SJCRH30 (cell line): ENCODE measurements at places on chromosomes 5 and 9. TPM values are rescaled to one million over a fixed set of nuclear protein-coding genes. Genes with fewer than 3 reads are reported as not detected.

GRCh38 chr5:103013933-103014552 lies 105.9 kb downstream of the GIN1 start:
- DNase-seq = no peak

DNA sequence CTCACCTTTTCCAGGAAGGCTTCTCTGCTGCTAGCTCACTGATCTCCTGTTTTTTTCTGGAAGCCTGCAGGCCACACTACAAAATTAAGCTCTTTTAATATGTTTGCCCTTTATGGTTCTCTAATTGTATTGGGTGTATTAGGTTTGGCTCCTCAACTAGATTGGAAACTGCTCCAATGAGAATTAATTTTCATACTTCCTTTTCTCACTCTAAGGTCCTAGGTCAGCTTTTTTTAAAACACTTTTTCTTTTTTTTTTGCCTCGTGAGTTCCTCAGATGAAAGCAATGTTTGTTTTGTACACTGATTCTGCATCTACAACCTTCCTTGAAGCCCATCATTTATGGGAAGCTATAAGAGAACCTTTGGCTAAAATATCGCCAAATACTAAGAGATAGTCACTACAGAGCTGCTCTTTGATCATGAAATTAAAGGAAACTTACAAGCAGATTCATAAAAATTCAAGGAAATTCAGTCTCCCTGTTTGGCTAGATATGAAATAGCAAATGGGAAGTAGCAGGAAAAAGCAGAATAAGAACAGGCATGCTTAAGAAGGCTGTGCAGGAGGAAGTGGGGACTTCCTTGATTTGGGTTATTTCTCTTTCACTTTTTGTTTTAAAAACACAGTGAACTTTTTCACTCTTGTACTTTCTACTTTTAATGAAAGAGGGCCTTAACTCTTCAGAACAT lies 55.2 kb upstream of the FYB1 start:
- DNase-seq = no peak

DNA sequence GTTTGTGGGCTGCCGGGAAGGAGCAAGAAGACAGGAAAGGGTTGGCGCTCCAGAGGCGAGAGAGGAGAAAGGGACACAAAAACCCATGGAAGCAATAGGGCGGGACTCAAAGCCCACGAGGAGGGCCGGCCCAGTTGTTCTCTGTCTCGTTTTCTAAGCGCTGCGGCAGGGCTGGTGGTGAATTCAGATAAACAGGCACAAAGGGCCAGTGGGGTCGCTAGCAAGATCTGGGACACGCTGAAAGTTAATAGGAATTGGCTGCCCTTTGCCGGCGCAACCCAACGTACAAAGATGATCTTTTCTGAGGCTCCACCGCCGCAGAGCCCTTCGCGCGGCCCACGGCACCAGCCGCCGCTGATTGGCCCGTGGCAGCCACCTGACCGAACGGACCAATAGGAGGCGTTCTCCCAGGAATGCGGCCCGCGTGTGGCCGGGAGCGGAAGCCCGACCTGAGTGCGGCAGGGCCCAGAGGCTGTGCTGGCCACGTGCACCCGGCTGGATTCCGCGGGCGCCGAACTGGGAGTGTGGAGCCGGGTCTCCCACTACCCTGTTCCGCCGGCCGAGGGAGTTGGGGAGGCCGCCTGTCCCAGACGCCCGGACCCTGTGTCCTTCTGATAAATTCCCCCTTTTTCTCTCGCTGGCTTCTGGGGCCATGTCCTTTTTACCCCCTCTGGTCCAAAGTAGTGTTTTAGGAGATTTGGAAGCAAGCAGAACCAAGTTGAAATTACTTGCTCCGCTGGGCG lies 16.8 kb upstream of the NSD1 start:
- DNase-seq = no peak

- no peak for DNase-seq
Measured at GRCh38 chr9:33230756-33231622, 9.0 kb upstream of the SPINK4 start.

- no peak for DNase-seq
Measured at GRCh38 chr9:134139081-134139480, 3.2 kb downstream of the WDR5 start.

HACD4 gene
- total RNA-seq = not detected in 2 replicates

DMRTA1 gene
- 1.4 and 1.6 TPM in 2 replicates for total RNA-seq

LHX3 gene
- total RNA-seq = not detected in 2 replicates

RANBP6 gene
- 23.4 and 25.2 TPM in 2 replicates for total RNA-seq

PRLR gene
- not detected in 2 replicates for total RNA-seq
